ENCODE measurements at places on chromosomes 4 and X.

DNA sequence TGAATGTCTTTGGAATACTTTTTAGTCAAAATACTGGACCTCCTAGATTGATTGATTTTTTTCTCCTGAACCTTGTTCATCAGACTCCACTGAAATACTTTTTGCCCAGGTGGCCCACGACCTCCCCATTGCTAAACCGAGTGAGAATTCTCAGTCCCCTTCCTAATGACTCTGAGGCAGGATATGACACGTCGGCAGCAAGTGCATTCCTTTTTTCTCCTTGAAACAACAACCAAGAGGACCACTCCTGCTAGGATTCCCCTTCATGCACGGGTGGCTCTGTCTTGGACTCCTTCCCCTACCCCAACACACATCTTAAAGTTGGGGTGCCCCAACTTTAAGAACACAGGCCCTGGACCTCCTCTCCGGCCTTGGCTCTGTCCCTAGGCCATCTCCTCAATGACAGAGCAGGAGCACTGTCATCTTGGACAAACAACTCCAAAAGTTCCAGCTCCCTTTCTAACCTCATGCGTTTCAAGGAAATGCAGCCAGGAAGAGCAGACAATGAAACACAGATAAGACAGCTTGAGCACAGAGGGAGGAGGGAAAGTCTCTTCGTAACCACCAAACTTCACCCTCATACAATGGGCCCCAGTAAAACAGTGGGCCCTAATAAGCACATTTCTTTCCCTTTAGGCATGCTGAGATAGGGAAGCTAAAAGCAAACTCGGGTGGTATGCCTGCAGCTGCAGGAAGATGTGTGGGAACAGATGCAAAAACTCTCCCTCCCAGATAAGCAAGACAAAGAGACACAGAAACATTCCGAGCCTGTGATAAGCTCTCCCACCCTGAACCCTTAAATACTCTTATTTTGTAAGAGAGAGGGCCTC is 33.9 kb downstream of the ZBTB49 start:
- DNase-seq: no peak

GRCh38 chr4:144658903-144659302 is 12.9 kb downstream of the HHIP start:
- DNase-seq: no peak

GRCh38 chr4:185099024-185099682 is 43.9 kb upstream of the SLC25A4 start:
- DNase-seq: no peak

DNA sequence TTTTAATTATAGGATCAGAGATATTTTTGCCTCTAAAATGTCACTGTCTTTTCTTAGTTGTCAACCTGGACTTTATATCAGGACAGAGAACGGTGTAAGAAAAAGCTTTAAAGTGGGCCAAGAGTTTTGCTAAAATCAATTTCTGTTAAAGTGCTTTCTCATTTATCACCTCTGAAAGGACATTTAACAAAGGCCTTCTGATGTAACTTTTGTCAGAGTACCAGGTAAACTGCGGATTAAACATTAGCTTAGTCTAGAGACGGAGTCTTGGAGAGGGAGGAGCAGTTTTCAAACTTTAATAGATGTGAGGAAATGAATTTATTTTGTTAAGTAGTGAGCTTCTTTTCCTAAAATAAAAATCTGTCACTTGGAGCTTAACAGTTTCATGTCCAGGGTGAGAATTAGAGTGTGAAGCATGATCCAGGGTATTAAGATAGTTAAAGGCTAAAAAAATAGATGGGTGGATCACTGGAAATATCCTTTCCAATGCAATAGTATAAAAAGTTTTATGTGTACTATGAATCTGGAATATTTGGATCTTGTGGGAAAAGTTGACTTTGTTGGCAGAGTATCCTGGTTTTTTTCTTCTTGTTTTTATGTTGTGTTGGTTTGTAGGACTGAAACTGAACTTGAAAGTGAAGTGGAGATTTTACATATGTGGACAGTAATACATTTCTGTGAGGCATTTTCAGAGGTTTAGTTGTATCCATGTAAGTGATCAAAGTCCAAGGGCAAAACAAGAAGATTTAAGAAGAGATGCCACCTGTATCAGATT is 33.6 kb upstream of the BMPR1B start:
- DNase-seq: no peak

- DNase-seq: no peak
Observed at GRCh38 chr4:102031406-102031805, 240.9 kb downstream of the BANK1 start.

Measured in renal pelvis (tissue), 12 donors.